ENCODE measurements at places on chromosomes 1 and 21.

GRCh38 chr1:156371553-156372264 lies 2.7 kb downstream of the RHBG start:
- no peak for DNase-seq

DNA sequence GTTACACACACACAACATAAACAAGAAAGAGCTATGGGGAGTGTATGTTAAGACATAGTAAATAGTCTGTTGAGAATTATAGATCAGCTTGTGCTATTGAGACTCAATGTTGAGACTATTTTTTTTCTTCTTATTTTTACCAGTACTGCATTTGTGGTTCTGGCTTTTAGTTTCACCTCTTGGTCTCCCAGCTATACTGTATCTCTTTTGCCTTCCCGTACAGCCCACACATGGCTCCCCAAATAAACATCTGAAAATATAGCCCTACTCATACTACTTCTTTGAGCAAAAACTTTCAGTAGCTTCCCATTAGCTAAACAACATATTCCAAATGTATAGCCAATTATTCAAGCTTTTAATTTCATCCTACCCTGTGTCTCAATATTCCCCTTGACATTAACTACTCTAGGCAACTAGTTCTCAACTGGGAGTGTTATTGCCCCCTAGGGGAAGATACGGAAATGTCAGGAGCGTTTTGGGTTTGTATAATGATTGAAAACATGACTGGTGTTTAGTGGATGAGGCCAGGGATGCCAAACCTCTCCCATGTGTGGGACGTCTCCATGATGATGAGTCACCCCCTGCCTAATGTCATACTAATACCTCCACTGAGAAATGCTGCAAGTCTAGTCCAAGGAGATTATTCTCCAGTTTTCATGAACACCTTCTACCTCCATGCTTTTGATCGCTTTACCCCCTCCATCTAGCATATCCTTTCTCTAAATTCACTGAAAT lies 6.8 kb downstream of the RPE65 start:
- DNase-seq: peak; percentile 64

GRCh38 chr21:19608101-19608621 lies 1204.6 kb upstream of the TMPRSS15 start:
- DNase-seq: no peak

DNA sequence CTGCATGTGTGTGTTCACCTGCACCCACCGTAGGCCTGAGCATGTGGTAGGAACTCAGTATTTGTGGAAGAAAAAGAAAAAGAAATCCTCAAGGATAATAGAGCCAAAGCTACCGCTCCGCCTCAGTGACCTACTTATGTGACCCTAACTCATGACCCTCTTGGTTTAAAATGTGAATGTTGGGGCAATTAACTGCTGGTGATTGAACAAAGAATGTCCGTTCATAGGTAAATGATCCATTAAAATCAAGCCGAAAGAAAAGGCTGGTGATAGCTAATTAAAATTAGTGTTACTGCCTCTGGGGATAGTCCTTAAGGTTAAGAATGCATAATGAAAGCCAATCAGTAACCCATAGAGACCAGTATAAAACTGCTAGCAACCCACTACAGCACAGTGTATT lies 98.1 kb downstream of the PRDM2 start:
- DNase-seq: no peak

- no peak for DNase-seq
Measured at GRCh38 chr21:14693997-14694396, 147.9 kb upstream of the SAMSN1 start.

DNA sequence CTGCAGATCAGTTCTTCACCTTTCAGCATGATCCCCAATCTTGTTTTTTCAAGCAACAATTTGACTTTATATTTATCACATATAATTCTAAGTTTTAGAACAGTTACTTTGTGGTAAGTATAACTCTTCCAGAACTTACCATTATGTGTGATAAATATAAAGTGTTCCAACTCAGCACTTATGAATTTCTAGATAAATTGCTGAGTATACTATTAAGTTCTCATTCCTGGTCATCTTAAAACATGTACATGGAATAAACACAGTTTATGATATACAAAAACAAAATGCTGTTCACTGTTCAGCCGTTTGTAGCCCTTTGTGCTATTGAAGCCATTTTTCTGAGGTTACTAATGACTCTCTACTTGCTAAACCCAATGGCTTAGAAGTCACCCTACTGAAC lies 5.1 kb upstream of the XPR1 start:
- DNase-seq: no peak

DNA sequence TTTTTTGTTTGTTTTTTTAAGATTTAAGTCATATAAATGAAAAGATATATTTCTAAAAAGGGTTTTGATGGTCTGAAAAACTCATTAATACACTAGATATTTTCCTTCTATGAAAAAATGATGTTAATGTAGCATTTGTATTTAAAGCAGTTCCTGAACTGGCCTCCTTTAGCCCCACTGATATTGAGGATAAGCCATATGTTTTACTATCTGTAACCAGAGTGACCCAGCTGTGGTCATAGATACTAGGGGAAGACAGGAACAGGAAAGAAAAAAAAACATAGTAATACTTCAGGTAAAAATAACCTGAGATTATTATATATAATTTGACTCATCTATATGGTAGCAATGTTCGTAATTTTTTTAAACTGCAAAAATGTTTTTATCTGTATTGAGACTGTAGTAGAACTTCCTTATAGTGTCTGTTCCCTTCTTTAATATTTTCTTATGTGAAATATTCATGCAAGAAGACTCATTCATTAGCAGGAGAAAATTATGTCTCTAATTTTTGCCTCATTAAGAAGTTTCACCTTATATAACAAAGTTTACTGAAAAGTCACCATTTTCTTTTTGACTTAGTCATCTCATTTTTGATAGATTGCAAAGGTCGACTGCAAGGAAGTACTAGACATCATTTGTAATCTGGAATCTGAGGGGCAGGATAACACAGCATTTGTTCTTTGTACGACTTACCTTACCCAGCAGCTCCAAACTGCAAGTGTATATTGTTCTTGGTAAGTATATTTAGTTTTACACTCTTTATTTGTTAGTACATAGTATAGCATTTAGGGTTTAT lies 25.6 kb upstream of the TMCO2 start:
- DNase-seq: no peak
